ENCODE measurements at places on chromosomes 2 and 18.

DNA sequence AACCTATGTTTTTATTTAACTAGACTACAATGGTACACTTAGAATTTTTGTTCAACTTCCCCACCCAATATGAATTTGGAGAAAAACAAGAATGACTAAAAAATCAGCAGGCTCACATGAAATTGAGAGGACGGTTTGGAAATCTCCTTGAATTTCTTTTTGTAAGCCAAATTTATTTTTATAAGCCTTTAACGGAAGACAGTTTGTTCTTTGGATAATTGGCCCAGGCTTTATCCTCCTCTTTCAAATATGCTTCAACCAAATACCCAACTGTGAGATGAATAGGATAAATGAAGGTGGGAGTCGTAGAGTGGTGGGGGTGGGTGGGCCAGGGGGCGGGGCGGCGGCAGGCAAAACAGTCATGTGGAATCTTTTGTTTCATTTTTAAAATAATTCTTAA is 60.6 kb downstream of the FMNL2 start:
- DNase-seq = no peak

GRCh38 chr2:130878316-130878715 is 41.6 kb downstream of the ARHGEF4 start:
- DNase-seq = no peak

DNA sequence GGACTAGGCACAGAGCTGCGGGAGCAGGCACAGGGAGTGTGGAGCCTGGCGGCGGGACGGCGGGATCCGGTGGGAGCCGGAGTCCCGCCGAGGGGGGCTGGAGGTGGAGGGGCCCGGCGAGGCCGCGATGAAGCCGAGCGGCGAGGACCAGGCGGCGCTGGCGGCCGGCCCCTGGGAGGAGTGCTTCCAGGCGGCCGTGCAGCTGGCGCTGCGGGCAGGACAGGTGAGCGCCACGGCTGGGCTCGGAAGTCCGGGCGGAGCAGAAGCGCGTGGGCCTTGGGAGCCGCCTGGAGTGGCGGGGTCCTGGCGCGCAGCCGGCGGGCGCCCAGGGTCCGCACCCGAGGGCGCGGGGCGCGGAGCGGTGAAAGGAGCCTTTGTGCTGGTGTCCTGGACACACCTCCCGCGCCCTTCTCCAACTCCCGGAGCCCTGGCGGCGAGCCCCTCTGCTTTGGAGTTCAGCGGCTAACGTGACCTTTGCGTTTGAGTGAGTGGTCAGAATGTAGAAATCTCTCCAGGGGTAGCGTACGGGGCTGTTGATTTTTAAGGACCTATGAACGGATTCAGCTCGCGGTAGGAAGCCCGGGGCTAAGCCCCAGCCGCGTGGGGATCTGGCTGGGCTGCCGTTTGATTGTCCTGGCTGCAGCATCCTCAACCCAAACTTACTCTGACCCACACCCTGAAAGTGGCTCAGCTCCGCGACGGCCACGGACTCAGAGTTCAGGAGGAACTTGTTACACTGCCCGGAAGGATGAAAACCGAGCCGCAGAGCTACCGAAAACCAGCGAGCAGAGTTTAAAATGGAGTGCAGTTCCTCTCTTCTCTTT is 448 bp downstream of the IMPA2 start:
- DNase-seq = peak; percentile 58

DNA sequence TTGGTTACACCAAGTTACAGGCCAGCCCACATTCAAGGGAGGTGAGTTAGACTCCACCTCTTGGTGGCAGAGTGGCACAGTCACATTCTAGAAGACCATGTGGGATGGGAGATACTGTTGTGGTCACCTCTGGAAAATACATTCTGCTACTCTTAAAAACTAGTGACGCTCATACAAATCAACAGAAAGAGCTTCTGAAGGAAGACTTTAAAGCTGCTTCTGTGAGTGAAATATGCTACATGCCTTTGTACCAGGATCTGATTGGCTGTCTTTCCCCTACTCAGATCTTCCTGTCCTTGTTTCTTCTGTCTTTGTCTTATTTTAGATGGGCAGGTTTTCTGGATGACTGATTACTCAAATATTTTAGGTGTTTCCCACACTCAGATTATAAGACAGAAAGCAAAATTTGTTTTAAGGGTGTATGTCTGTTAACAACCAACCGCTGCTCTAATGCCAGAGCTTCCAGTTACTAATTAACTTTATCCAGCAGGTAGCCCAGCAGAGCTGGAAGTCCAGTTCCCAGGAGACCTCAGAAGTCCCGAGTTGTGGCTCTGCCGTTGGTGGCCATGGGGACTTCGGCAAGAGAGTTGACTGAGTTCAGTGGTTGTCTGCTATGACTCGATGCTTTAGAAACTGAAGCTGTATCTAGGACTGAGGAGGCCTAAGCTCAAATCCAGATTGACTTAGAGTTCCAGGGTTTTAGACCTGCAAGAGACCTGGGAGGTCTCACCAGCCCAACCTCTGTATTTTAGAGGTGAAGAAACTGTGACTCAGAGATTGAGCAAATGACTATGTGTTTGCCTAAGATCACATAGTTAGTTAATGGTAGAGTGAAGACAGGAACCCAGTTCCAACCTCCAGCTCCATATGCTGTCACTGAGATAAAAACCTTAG is 7.4 kb downstream of the IL1R2 start:
- no peak for DNase-seq

GRCh38 chr2:188449971-188450370 is 158.3 kb downstream of the GULP1 start:
- no peak for DNase-seq

DNA sequence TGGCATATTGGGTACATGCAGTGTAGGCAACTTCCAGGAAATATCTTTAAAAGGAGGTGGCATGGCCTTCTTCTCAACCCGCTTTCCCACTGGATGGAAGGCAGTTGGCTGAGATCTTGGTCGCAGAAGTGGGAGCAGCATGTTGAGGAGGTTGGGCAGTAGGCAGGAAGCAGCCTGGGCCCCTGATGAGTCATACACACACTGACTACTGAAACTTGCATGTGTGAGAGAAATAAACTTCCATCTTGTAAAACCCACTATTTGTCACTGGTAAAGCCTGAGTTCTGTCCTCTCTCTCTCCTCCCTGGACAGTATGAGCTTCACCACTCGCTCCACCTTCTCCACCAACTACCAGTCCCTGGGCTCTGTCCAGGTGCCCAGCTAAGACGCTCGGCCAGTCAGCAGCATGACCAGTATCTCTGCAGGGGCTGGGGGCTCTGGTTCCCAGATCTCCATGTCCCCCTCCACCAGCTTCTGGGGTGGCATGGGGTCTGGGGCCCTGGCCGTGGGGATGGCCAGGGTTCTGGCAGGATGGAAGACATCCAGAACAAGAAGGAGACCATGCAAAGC is 233.8 kb upstream of the SPRED2 start:
- no peak for DNase-seq

GRCh38 chr2:11482473-11483035 is 16.6 kb upstream of the E2F6 start:
- no peak for DNase-seq

GRCh38 chr2:144452169-144452988 is 67.5 kb downstream of the ZEB2 start:
- DNase-seq = peak; percentile 64

- no peak for DNase-seq
These were observed 27.8 kb upstream of the LPIN1 start for GRCh38 chr2:11718606-11719005.

- DNase-seq = no peak
These were observed 13.7 kb upstream of the GAL3ST2 start for GRCh38 chr2:241762933-241763369.

DNA sequence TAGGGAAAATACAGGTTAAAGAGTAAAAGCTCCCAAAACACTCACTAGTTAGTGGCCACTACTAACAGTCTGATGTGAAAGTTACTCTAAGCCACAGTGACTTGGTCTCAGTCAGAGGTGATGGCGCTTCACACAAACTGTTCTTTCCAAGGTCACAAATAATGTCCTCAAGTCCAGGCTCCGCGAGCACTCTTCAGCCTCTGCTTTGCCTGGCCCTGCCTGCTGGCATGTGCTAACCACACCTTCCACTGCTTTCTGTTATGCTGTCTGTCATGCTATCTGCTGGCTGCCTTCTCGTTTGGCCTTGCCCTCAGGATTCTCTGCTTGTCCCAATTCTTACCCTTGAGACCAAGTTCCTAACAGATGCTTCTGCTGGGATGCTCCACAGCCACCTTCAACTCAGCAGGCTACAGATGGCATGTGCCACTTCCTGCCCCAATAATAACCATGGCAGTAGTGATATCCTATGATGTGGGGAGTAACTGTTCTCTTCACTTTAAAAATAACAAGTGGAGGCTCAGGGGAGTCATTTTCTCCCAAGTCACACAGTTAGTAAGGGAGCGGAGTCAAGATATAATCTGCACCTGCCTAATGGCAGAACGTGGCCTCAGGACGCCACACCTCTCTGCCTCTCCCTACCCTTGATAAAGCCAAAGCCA is 75.7 kb downstream of the ZAP70 start:
- no peak for DNase-seq

GRCh38 chr2:239251971-239252370 is 148.8 kb downstream of the HDAC4 start:
- no peak for DNase-seq

GRCh38 chr2:205698286-205699268 is 16.3 kb downstream of the NRP2 start:
- no peak for DNase-seq

GRCh38 chr2:240815761-240816583 is 4.0 kb downstream of the KIF1A start:
- DNase-seq = no peak

GRCh38 chr2:28134857-28135256 is 244.3 kb downstream of the BABAM2 start:
- no peak for DNase-seq

- no peak for DNase-seq
These were observed 35.4 kb downstream of the INSIG2 start for GRCh38 chr2:118123561-118124232.

GRCh38 chr2:230589497-230590015 is 123.1 kb upstream of the CAB39 start:
- no peak for DNase-seq

GRCh38 chr2:46684661-46685060 is 205.3 kb downstream of the TMEM247 start:
- no peak for DNase-seq

DNA sequence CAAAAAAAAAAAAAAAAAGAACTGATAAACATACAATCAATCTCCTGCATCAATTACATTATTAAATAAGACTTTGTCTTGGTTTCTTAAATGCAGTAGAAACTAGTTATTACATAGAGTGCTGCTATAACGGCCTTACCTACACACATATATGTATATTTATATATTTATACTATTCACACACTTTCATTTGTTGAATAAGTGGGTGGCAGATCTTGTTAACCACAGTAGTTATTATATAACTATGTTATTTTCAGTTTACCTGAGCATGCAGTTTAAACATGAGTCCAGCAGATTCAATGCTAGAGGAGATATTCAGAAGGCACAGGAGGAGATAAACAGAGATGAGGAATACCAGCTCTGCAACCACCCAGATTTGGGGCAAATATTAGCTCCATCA is 81.5 kb upstream of the CD226 start:
- DNase-seq = no peak

GRCh38 chr18:13003466-13003896 is 12.3 kb downstream of the CEP192 start:
- DNase-seq = no peak

DNA sequence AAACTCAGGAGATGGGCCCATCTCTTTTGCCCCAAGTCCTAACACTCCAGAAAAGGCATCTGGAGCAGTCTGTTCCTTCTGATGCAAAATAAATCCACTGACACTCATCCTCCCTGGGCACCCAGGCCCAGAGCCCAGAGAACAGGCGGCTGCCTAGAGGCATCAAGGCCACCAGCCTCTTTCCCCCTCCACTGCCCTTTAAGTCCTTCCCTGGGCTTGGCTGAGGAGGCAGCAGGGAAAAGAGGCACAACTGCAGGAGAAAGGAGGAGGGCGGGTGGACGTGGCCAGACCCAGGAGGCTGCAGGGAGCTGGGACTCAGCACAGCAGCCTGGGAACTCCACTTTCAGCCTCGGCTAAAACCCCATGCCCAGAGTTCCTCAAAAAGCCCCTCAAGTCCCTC is 99.7 kb upstream of the ID2 start:
- DNase-seq = no peak

- DNase-seq = no peak
These were observed 18.1 kb upstream of the GCFC2 start for GRCh38 chr2:75728614-75729419.

DNA sequence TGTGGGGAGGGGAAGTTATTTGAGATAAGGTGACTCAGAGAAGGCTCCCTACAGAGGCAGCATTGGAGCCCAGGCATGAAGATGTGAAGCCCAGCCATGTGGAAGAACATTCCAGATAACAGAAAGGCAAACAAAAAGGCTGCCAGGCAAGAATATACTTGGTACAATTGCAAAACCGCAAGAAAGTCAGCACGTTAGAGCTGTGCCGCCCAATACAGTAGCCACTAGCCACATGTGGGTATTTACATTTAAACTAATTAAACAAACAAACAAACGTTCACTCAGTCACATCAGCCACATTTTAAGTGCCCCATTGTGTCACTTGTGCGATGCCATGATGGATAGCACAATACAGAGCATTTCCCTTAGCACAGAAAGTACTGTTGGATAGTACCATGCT is 179.6 kb downstream of the SATB2 start:
- no peak for DNase-seq

- no peak for DNase-seq
These were observed 19.4 kb downstream of the AGFG1 start for GRCh38 chr2:227491386-227491785.

- DNase-seq = no peak
These were observed 17.0 kb upstream of the LINC00305 start for GRCh38 chr18:64165906-64166305.

DNA sequence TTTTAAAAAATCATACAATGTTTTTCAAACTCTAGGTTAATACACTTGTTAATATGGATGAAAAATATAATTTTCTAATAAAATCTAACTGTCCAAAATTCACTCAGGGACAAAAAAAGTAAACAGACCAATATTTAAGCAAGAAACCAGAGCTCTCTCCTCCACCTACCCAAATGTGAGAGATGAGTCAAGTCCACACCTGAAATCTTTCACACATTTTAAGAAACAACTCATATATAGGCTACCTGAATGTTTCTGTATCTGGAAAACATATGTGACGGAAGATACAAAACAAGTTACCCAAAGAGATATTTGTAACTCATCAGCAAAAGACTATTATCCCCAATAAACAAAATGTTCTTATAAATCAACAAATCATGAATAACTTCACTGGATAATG is 20.2 kb downstream of the ZNF516 start:
- DNase-seq = no peak

DNA sequence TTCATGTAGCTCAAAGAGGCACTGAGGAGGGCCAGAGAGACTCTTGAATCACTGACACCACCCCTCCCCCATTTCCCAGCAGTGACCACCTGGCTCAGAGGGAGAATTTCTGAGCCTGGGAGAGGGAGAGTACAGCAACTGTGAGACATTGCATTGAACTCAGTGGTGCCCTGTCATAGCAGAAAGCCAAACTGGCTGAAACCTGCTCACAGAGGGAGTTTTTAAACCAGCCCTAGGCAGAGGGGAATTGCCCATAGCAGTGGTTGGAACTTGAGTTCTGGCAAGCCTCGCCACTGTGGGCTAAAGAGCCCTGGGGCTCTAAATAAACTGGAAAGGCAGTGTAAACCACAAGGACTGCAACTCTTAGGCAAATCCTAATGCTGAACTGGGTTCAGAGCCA is 243.1 kb downstream of the ADCYAP1 start:
- no peak for DNase-seq

All from NCI-H2081 (cell line).